ENCODE measurements at places on chromosomes 5 and 9. TPM values are rescaled to one million over a fixed set of nuclear protein-coding genes. Genes with fewer than 3 reads are reported as not detected.

FUBP3 gene
- total RNA-seq: 46.7 TPM

NRARP gene
- not detected for total RNA-seq

PCDHA6 gene
- under 0.01 TPM for total RNA-seq

SPATA31A3 gene
- total RNA-seq: not detected

GAPT gene
- total RNA-seq: not detected

RAI14 gene
- 173 TPM for total RNA-seq

TMOD1 gene
- under 0.01 TPM for total RNA-seq

SLC25A2 gene
- total RNA-seq: 0.39 TPM

ANKRD34B gene
- total RNA-seq: not detected

SLC46A2 gene
- not detected for total RNA-seq

HK3 gene
- not detected for total RNA-seq

PCDHGA12 gene
- 19.2 TPM for total RNA-seq

PLPP7 gene
- total RNA-seq: 13.6 TPM

Measured in subcutaneous preadipocyte (primary cell).